ENCODE measurements at places on chromosomes 12 and 14. TPM values are rescaled to one million over a fixed set of nuclear protein-coding genes. Genes with fewer than 3 reads are reported as not detected.

The IAPP gene
- total RNA-seq = not detected

The PPM1H gene
- 6.0 TPM for total RNA-seq

The TTC9 gene
- 1.9 TPM for total RNA-seq

The GZMB gene
- total RNA-seq = 0.52 TPM

The CLEC7A gene
- 1.3 TPM for total RNA-seq

The CLEC4E gene
- 0.19 TPM for total RNA-seq

The ACRBP gene
- 1.4 TPM for total RNA-seq

The LRRK2 gene
- 6.7 TPM for total RNA-seq

The LRRC43 gene
- total RNA-seq = 0.74 TPM

The KRT78 gene
- not detected for total RNA-seq

The SRRM4 gene
- 0.19 TPM for total RNA-seq

The COX8C gene
- total RNA-seq = 1.3 TPM

The RNASE2 gene
- total RNA-seq = 1.3 TPM

The PRR4 gene
- total RNA-seq = 1.2 TPM

The ESPL1 gene
- total RNA-seq = 0.36 TPM

The CFAP251 gene
- total RNA-seq = 0.91 TPM

The RITA1 gene
- 17.9 TPM for total RNA-seq

The AMN gene
- not detected for total RNA-seq

The C1QL4 gene
- total RNA-seq = not detected

The ZFYVE26 gene
- total RNA-seq = 13.3 TPM

The SLC5A8 gene
- not detected for total RNA-seq

The SLC7A8 gene
- total RNA-seq = 10.6 TPM

The WNT5B gene
- 2.1 TPM for total RNA-seq

The GLIPR1L2 gene
- total RNA-seq = 1.5 TPM

The TRAF3 gene
- total RNA-seq = 11.3 TPM

The INSM2 gene
- total RNA-seq = not detected

The PHETA1 gene
- 29.8 TPM for total RNA-seq

The SERPINA12 gene
- total RNA-seq = not detected

The RPS6KA5 gene
- 6.4 TPM for total RNA-seq

The KLRG1 gene
- 6.9 TPM for total RNA-seq

The ALDH1L2 gene
- 3.0 TPM for total RNA-seq

The HOMEZ gene
- 9.1 TPM for total RNA-seq

The PZP gene
- 0.36 TPM for total RNA-seq

The NEUROD4 gene
- not detected for total RNA-seq

The SPTB gene
- 82.2 TPM for total RNA-seq

The FRMD6 gene
- 7.7 TPM for total RNA-seq

The KRT6C gene
- total RNA-seq = not detected

The TRPV4 gene
- total RNA-seq = 0.33 TPM

The KRT5 gene
- not detected for total RNA-seq

The GLIPR1L1 gene
- not detected for total RNA-seq

The SYNDIG1L gene
- total RNA-seq = 0.11 TPM

The SETD1B gene
- 7.9 TPM for total RNA-seq

The SSTR1 gene
- 0.69 TPM for total RNA-seq

The RIPK3 gene
- 3.6 TPM for total RNA-seq

The ABCC9 gene
- total RNA-seq = 81.8 TPM

The GALNT16 gene
- total RNA-seq = 70.5 TPM

The GYS2 gene
- total RNA-seq = not detected

The TRIP11 gene
- 49.7 TPM for total RNA-seq

The GALNT4 gene
- 2.1 TPM for total RNA-seq

The DYRK2 gene
- total RNA-seq = 42.6 TPM

The WDR20 gene
- total RNA-seq = 20.9 TPM

The RPGRIP1 gene
- total RNA-seq = 0.30 TPM

The VRTN gene
- not detected for total RNA-seq

The FOXA1 gene
- total RNA-seq = not detected

The BATF gene
- 0.93 TPM for total RNA-seq

The STAC3 gene
- 0.69 TPM for total RNA-seq

All from left ventricle myocardium inferior (tissue), 1 donor.